ENCODE measurements at places on chromosomes 7 and 10. TPM values are rescaled to one million over a fixed set of nuclear protein-coding genes. Genes with fewer than 3 reads are reported as not detected.

Gene LIPN
- not detected for total RNA-seq

- peaks cover 13% of the 10 kb centered on the region for H3K36me3 ChIP-seq
- no peak overlapping the region for H3K27ac ChIP-seq
- H3K27me3 ChIP-seq, result no peaks in the 10 kb centered on the region
- no peak overlapping the region for H3K4me3 ChIP-seq
Observed at GRCh38 chr7:139602143-139602722, 78.7 kb downstream of the CLEC2L start.

Gene SPDYE3
- total RNA-seq, result not detected

DNA sequence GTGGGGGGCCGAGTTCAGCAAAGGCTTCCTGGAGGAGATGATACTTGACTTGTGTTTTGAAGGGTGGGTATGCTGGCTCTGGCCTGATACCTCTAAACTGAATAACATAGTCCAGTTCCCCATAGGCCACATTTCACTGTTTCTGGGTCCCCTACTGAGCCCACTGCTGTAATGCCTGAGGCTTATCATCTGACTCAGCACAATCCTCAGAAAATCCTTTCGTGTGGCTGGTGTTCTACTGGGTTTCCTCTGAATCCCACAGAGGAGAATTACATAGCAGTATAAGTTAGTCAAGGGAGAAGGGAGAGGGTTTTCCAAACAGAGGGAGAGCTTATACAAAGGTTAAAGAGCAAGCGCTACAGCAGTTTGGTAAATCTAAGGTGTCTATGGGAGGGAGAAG is 2.8 kb upstream of the R3HCC1L start:
- no peak overlapping the region for H3K27ac ChIP-seq
- H3K4me1 ChIP-seq, result peaks cover 18% of the 10 kb centered on the region
- H3K36me3 ChIP-seq, result peaks cover 2% of the 10 kb centered on the region
- no peak for DNase-seq
- H3K4me3 ChIP-seq, result no peak overlapping the region
- H3K27me3 ChIP-seq, result peaks cover 4% of the 10 kb centered on the region

GRCh38 chr10:75910032-75910431 is 478.6 kb downstream of the LRMDA start:
- no peak for DNase-seq
- H3K27ac ChIP-seq, result no peak overlapping the region
- no peak overlapping the region for H3K4me3 ChIP-seq
- no peaks in the 10 kb centered on the region for H3K36me3 ChIP-seq
- H3K27me3 ChIP-seq, result no peaks in the 10 kb centered on the region
